Adrenal gland (tissue), 19 donors: ENCODE measurements at places on chromosomes 13 and 19.

GRCh38 chr19:6613711-6614110 lies 22.8 kb upstream of the CD70 start:
- no peak for DNase-seq

GRCh38 chr19:49997709-49998108 lies 27.5 kb downstream of the VRK3 start:
- no peak for DNase-seq

GRCh38 chr13:36344173-36344572 lies 2.0 kb downstream of the SPART start:
- DNase-seq = peak; percentile 52

DNA sequence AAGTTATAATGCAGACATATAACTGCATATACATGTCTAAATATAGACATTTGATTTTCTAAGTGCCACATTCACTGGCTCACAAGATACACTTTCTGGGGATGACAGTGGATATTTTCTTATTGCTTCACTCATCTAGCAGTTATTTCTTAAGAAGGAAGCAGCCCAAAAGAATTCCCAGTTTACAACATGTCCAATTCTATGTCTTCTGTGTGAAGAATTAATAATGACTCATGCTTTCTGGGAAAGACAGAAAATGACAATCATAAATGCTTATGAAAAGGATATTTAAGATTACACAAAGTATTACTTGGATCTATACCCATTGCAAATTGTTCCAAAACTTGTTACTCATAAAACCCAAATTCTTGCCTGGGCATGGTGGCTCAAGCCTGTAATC lies 543.4 kb downstream of the SUCLA2 start:
- DNase-seq = no peak

- no peak for DNase-seq
Measured at GRCh38 chr19:32671883-32672593, 2.9 kb downstream of the ANKRD27 start.

GRCh38 chr13:26831336-26831908 lies 70.8 kb upstream of the GPR12 start:
- DNase-seq = no peak

- DNase-seq = no peak
Measured at GRCh38 chr13:92179223-92179622, 780.8 kb downstream of the GPC5 start.

DNA sequence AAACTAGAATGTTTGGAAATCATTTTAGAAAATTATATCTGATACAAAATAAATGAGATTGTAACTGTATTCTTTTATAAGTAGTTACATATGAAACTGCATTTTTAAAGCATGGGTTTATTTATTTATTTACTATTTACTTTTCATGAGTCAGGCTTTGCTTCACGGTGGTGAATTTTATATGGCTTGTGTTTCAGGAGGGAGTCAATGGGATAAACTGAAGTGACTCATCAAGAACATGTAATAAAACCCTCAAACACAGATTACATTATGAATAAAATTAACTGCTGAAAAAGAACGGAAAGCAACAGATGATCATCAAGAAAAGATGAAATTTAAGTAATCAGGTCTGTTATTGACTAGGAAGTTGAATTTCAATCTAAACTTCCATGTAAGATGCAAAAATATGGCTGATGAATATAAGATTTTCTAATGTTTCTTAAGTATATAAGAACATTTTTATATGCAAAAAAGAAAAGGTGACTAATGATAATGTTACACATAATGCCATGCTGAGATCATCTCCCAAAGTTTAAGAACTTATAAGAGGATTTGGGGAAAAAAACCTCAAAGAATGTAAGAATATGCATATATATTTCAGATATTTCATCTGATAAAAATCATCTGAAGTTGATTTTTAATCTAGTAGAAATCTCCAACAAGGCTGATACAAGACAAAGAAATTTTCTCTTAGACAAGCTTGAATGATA lies 383.6 kb downstream of the SLITRK1 start:
- no peak for DNase-seq

GRCh38 chr13:77714119-77714755 lies 16.8 kb downstream of the SLAIN1 start:
- no peak for DNase-seq

GRCh38 chr13:59543418-59543817 lies 620.3 kb downstream of the DIAPH3 start:
- no peak for DNase-seq

GRCh38 chr13:93851236-93851635 lies 624.6 kb downstream of the GPC6 start:
- no peak for DNase-seq

- no peak for DNase-seq
Measured at GRCh38 chr19:46279177-46279576, 17.7 kb upstream of the HIF3A start.

GRCh38 chr19:32971012-32971595 lies 654 bp downstream of the CEP89 start:
- DNase-seq = no peak

DNA sequence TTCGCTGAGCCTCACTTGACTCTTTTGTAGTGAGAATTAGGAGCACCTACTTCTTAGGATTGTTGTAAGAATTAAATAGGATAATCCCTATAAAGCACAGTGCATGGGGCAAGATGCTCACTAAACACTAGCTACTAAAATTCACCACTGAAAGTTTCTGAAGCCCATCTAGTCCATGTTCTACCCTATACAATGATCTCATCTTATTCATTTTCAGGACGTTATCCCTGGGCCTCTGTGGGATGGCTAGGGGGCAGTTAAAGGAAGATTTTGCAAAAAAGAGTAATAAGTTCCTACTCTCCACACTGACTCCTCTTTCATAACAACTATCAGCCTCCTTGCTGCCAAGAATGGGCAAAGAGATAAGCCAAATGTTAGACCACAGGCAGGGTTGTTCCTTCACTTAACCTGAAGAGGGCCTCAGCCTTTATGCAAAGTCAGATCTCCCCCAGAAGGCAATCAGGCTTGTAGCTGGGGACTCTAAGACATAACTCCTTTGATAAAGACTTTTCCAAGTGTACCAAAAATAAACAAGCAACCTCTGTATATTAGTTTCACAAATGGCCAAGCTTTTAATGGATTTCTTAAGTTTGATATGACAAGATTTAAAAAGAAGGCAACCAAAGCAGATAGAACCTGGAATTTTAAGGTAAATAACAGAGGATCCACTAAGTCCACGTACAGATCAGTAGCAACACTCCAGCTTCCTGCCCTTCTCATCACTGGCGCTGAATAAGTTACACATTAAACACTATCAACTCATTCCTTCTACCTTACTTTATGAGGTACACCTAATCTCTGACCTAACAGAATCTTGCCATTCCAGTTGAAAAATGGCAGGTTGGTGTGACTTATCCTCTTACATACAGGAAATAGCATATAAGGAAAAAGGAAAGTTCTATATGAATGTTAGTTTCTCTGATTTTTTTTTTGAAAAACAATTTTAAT lies 44.4 kb downstream of the ELF1 start:
- DNase-seq = peak; percentile 58

DNA sequence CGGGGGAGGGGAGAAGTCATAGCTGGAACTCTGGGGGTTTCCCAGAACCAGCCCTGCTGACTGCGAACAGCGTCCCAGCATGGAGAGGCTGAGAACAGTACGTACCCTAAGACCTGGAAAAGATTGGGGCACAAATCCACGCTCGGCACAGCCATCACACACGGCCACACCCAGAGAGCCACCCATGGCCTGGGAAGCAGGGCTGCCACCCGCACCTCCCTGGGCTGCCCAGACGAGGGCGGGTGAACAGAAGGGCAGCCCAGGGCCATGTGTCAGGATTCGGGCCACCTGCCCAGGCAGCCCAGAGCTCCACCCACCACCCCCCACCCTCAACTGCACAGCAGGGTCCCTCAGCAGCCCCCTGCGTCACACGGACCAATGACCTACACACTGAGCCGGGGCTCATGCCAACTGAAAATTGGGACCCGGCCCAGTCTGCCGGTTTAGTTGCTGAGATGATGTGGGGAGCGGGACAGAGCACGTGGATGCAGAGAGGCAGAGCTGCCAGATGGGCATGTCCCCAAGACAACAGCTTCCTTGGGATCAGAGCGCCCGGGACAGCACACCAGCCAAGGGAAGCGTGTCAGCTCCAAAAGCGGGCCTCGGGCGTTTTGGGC lies 8.5 kb downstream of the UBXN6 start:
- peak; percentile 97 for DNase-seq

- no peak for DNase-seq
Measured at GRCh38 chr13:77065461-77066147, 38.6 kb upstream of the FBXL3 start.

DNA sequence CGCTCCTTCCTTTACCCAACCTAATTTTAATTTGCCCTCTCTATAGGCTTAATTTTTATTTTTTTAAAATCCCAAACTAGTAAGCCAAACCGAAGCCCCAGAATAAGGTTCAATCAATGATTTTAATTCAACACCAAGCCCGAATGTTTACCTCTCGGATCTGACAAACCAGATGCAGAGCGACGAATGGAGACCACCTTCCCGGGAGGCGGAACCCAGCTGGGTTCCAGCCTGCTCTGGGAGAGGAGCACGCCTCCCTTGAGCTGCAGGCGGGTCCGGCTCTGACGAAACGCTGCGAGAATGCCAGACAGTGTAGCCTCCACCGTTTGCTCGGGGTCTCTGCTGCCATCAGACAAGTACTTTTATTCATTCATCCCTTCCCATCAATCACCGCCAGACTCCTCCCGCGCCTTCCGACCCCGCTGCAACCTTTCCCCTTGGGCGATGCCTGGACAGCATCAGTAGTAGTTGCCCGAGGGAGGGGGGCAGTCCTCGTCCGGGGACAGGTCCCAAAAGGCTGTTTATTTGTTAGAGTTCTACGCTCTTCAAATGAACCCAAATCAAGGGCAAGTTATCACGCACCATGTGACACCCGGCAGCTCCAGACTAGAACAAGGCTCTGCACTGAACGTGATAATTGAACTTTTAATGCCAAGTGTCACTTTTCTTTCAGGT lies 752 bp upstream of the EDNRB start:
- peak; percentile 49 for DNase-seq

- no peak for DNase-seq
Measured at GRCh38 chr13:105412171-105412570, 1123.3 kb downstream of the EFNB2 start.

- DNase-seq = no peak
Measured at GRCh38 chr13:73429701-73430100, 370.9 kb downstream of the KLF5 start.

DNA sequence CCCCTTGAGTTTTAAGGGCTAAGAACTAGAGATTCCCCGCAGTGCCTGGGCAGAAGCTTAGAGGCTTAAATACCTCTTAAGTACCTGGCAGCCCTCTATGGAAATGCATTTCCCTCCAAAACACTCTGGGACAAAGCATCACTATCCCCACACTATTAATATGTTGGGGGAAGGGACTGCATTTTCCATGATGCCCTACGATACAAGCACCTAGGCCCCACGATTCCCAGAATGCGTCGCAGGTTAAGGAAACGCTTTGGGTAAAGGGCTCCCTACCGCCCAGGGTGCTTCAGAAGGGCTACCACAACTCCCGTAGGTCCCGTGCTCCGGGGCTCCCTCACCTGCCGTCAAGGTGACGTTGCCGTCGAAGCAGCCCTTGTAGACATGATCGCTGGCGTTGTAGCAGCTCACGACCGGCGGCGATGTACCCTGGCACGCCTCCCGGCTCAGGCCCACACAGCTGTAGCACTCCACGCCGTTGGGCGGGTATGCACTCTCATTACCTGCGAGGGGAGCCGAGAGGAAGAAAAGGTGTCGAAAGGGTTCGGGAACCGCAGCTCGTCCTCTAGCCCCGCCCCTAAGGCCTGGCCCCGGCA lies 2.5 kb downstream of the LYPD3 start:
- no peak for DNase-seq

DNA sequence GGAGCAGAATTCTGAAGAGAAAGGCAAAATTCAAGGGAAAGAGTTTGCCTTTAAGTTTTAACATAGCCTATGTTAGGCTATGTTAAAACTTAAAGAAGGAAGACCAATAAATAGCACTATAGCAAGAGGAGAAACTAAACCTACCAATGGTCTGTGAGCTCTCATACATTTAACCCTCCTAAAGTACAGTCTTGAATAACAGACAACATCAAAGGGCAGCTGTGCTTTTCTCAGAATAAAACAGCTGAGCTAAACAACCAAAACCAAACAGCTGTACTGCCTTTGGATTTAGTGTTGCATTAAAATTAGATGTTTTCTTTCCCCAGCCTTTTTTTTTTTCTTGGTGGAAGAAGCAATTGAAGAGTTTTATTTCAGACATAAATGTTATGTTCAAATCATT lies 34.0 kb downstream of the KLF5 start:
- no peak for DNase-seq

DNA sequence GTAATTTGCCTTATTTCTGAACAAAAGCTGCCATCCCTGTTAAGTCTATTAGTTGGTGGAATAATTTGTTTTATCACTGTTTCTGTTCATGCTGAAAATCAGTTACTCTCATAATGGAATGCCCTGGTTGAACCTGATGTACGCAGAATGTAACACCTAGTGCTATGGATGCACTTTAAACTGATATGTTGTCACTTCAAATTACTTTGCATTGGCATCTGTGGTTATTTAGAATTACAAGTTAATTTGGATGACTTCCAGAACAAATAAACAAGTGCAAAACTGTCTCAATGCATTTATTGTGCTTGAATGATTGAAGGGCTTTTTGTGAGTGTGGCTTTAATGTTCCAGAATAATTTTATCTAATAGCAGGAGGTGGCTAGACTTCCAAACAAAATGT lies 368.2 kb upstream of the SLITRK5 start:
- DNase-seq = no peak

- no peak for DNase-seq
Measured at GRCh38 chr13:62433660-62434059, 1018.0 kb upstream of the PCDH20 start.

DNA sequence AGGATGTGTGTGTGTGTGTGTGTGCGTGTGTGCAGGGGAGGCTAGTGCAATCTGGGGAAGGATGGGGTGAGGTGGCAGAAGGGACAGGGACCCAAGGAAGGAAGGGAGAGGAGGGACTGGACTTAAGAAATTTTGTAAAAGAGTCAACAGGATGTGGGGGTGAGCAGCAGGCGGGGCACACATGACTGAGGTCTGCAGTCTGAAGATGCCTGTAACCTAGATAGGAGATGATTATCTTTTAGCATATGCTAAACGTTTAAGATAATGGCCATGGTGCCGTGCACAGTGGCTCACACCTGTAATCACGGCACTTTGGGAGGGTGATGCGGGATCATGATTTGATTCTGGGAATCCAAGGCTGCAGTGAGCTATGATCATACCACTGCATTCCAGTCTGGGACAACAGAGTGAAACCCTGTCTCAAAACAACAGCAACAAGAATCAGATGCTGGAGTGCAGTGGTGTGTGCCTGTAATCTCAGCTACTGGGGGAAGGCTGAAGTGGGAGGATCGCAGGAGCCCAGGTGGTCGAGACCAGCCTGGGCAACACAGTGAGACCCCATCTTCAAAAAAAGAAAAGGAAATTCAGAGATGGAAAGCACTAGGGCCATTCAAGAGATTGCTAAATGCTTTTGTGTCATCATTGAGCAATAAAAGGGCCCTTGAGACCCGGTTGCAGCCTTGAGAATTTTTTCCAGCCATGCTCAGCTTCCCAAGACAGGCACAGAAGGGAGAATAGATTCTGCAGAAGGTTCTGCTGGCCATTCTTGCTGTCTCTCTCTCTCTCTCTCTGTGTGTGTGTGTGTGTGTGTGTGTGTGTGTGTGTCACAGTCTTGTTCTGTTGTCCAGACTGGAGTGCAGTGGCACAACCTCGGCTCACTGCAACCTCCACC lies 3.8 kb upstream of the ZNF414 start:
- DNase-seq = no peak
